ENCODE measurements at places on chromosomes 6 and 20.

GRCh38 chr20:61560361-61560853 lies 308.3 kb downstream of the CDH4 start:
- DNase-seq: peak; percentile 2

GRCh38 chr6:106637051-106637716 lies 7.8 kb downstream of the QRSL1 start:
- DNase-seq: no peak

DNA sequence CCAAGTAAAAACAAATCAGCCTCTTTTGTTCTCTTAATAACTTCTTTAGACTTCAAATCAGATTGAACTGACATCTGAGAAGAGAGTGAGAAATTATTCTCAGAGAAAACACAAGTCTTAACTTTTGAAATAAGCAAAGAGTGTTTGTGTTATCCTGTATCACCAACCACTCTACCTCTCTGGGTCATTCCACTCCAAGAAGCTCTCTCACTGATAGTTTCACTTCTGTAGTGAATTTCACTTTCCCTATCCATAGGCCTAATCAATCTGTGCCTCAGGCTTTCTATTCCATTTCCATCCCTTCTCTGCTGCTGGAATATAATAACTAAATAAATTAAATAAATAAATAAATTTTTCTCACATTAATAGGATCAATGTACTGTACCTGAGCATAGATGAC lies 235.0 kb downstream of the HTR1B start:
- peak; percentile 13 for DNase-seq

- DNase-seq: no peak
Measured at GRCh38 chr6:121579478-121579877, 144.0 kb downstream of the GJA1 start.

All from myocyte (in vitro differentiated cells).